NCI-H1417 treated with DMSO at 0.1 percent for 48 hours (cell line): ENCODE measurements at places on chromosomes 6 and 20.

DNA sequence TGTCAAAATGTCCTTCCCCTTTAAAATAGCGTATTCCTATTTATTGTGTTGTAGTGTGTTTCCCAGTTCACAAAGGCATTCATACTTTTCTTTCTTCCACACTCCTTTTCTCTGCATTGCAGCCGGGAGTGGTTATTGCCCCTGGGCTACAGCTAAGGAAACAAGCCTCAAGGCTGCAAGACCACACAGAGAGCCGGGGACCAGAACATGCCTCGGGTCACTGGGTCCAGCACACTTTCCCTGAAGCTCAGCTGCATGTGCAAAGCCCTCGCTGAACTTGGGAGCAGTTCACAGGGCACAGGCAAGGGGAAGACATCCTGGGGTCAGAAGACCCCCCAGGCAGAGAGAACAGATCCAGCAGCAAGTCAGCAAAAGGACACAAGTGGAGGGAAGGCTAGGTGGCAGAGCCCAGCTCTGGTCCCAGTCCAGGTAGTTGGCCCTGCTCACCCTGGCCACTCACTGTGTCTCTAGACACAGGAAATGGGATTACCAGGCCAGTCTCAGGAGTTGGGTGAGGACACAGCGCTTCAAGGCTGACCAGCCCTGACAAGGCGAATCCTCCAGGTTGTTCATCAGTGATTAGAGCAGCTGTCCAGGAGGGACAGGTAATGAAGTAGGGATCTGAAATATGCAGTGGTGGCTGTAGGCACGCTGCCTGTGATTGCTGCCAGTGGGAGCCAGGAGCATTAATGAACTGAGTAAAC, 118.2 kb downstream of the CD83 start:
- no peak for DNase-seq

DNA sequence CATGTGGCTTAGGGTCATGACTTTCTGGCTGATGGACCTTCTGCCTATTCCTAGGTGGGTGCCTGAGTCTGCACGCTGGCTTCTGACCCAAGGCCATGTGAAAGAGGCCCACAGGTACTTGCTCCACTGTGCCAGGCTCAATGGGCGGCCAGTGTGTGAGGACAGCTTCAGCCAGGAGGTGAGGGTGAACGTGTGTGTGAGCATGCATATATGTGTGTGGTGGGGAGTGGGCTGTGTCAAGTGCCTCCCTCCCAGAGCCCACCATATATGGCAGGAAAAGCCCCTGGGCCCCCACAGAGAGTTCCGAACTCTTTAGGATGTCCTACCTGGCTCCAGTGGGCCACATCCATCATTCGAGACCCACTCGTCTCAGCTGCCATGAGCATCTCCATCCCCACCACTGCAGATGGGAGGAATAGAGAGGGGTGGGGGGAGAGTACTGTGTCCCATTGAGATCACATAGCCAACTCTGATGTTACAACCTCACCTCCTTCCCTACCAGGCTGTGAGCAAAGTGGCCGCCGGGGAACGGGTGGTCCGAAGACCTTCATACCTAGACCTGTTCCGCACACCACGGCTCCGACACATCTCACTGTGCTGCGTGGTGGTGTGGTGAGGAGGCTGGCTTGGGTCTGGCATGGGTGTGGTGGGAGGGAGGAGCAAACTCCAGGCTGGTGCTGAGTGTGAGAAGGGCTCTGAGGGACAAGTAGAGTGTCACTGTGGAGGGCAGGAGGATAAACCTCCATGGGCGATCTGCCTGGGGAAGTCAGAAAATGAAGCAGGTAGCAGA, 3.2 kb downstream of the SLC22A7 start:
- DNase-seq, result no peak

- DNase-seq, result no peak
Measured at GRCh38 chr6:14544666-14545065, 427.1 kb downstream of the CD83 start.

- DNase-seq, result no peak
Measured at GRCh38 chr6:141123049-141123448, 1009.7 kb upstream of the GJE1 start.

- no peak for DNase-seq
Measured at GRCh38 chr6:41678511-41679084, 40.3 kb downstream of the MDFI start.

DNA sequence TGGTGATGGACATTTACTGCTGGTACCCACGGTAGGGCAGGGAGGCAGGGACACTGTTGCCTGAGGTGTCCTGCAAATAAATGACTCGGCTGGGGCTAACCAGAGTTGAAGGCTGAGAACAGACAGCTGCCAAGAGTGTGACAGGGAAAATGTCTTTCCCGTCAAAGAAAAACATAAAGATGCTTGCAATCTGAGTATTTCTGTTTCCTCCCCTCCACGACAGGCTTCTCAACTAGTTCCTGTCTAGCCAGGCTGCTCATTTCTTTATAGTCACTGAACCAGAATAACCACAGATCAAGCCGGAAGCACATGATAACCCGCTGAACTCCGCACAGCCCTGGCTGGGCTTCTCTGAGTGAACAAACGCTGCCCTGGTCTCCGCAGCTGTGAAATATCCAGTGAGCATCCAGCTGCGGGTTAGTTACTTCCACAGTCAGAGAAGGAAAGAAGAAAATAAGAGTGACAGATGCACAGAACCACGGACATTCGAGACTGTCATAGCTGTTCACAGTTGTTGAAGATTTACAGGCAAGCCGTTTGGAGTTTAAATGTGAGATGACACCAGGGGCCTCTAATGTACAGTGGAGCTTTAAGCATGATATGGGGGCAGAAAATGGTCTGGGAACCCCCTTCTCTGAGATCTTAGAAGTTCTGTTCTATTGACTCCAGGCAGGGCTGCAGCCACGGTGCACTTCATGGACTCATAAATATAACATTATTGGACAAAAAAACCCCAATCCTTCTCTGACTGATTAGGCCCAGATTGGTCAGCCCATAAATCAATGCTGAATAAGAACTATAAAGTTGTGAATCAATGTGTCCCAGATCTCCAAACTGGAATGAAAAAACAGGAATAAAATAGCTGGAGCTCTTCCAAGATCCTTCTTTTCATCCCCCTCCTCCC, 299.9 kb upstream of the SUPT3H start:
- no peak for DNase-seq

GRCh38 chr6:35165630-35166071, 24.5 kb upstream of the TCP11 start:
- no peak for DNase-seq

DNA sequence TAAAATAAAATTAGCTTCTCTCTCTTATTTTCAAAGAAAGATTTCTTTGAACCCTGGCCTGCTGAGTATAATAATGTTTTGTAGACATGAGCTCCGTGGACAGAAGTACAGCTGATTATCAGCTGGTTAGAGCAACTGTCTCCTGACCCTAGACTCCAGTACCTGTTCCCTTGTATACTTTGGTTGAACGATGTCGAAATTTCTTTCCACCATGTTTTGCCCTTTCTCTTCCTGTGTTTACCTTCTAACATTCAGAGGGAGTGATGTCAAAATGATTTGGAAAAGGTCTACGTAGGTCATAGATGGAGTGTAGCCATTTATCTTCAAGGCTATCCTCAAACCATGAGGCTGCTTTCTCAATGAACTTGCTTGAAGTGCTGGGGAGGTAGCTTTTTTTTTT, 16.8 kb upstream of the ADTRP start:
- DNase-seq, result no peak

GRCh38 chr20:54534101-54534500, 58.7 kb downstream of the DOK5 start:
- DNase-seq, result no peak

- no peak for DNase-seq
Measured at GRCh38 chr20:41080866-41081265, 52.2 kb downstream of the TOP1 start.

- no peak for DNase-seq
Measured at GRCh38 chr6:106927531-106928398, 46.8 kb downstream of the CD24 start.

DNA sequence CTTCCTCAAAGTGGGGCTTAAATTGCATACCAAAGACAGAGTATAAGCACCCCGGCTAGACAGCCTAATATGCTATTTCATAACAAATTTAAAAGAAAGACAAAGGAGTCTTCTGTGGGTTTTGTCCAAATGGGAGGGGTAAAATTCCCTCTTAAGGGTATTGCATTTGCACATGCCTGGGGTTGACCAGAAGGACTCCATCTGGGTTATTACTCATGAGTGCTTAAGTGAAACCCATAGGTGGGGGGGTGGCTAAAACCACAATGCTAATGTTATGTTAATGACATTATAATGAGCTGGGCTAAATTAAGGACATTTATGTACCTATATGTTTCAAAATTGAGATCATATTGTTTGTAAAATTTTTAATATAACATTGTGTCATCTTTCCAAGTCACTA, 15.0 kb downstream of the IMPG1 start:
- no peak for DNase-seq

DNA sequence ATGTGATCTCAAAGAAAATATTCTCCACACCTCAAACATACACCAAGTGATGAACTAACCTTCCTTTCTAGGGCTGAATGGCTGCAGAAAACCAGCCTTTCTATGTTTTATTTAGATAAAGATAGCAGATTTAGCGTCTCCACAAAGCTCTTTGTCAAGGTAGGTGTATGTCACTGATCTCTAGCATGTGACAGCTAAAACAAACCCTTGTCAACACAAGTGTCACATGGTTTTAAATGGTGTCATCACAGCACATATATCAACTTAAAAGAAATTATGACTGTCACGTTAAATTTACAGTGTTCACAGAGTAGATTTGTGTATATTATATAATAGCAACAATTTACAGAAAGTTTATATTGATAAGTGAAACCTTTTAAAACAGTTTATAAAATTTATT, 58.3 kb downstream of the TENT5A start:
- no peak for DNase-seq

GRCh38 chr20:51456511-51457509, 85.7 kb downstream of the NFATC2 start:
- DNase-seq, result no peak

- DNase-seq, result no peak
Measured at GRCh38 chr6:6420107-6420506, 99.6 kb upstream of the F13A1 start.

DNA sequence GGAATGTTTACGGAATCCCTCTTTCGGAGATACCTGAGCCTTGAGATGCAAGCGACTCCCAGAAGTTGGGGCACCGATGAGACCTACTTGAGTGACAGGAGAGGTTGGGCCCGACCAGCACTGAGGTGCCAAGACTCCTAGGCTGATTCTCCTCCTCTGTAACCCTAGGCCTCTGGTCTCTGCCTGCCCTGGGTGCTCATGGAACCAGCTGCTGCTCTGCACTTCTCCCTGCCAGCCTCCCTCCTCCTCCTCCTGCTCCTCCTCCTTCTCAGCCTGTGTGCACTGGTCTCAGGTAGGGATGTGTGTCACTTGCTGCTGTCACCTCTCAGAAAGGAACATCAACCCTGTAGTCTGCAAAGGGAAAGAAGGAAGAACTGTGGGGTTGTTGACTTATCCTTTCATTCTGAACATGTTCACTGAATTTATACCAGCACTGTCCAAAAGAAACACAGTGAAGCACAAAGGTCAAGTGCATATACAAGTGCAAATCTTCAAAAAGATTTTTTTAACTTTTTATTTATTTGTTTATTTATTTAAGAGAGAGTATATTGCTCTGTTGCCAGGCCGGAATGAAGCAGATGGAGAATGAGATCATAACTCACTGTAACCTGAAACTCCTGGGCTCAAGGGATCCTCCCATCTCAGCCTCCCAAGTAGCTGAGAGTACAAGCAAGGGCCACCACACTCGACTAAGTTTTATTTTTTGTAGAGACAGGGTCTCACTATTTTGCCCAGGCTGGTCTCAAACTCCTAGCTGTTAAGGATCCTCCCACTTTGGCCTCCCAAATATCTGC, 913 bp downstream of the BTN2A2 start:
- no peak for DNase-seq

- DNase-seq, result no peak
Measured at GRCh38 chr20:19419396-19419795, 207.0 kb downstream of the SLC24A3 start.

DNA sequence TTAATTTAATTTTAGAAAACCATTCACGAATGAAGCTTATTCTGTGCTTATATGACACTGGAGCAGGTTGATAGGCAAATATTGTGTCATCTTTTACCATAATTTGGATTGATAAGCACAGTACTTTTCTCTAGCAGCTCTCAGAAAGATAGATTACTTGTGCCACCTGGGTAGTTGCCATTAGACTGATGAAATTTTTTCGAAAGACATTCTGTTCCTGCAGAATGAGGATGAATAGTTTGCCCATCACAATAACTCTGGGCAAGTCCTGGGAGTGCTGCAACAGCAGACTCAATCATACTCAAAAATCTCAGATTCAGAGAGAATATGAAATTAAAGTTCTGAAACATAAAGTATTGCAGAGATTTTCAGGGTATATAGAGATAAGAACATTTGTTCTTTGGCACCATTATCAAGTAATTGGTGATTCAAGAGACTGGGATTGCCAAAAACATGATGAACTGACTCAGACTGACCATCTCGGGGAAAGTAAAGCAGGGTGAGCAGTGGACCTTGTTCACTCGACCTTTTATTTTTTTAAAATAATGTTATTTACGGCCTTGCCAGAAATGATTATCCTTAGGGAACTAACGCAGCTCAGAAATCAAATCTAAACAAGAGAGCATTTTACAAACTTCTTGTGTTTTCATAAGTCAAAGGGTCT, 65.8 kb upstream of the PTCHD4 start:
- no peak for DNase-seq

DNA sequence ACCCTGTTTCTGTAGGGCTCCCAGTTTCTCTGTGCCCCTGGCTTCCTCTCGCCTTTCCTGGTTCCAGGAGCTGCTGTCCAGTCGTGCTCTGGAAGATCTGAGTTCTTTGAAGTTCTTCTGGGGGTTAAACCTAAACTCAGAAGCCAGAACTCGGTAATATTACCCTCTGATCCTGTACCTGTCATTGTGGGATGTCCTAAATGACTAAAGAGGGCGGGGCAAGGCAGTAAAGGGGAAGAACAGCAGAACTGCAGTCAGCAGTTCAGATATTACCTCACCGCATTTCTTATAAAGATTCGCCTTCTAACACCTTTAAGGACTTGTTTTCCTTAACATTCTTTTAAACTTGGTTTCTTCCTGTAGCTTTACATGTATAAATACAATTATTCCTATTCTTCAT, 63.9 kb downstream of the FAM120B start:
- DNase-seq, result no peak

DNA sequence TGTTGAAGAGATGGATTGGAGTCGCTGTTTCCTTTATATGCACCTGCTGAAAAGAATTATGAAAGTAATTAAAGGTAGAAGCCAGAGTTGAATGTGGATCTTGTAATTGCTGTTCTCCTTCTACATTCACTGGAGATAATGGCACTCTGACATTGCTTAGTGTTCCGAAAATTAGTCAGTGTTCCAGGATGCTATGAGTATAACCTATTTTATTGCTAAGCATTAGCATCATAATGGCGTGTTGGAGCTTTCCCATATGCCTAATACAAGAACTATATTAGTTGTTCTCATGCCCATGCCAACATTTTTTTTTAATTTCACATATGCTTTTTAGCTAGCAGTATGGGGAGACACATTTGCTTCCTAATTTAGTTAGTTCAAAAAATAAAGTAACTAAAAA, 236.4 kb downstream of the ARHGAP18 start:
- DNase-seq, result no peak
